ENCODE measurements at places on chromosomes 12 and 14.

GRCh38 chr12:11877869-11878780, 192.6 kb upstream of the BCL2L14 start:
- DNase-seq: no peak

GRCh38 chr12:94122591-94122990, 25.8 kb upstream of the PLXNC1 start:
- no peak for DNase-seq

DNA sequence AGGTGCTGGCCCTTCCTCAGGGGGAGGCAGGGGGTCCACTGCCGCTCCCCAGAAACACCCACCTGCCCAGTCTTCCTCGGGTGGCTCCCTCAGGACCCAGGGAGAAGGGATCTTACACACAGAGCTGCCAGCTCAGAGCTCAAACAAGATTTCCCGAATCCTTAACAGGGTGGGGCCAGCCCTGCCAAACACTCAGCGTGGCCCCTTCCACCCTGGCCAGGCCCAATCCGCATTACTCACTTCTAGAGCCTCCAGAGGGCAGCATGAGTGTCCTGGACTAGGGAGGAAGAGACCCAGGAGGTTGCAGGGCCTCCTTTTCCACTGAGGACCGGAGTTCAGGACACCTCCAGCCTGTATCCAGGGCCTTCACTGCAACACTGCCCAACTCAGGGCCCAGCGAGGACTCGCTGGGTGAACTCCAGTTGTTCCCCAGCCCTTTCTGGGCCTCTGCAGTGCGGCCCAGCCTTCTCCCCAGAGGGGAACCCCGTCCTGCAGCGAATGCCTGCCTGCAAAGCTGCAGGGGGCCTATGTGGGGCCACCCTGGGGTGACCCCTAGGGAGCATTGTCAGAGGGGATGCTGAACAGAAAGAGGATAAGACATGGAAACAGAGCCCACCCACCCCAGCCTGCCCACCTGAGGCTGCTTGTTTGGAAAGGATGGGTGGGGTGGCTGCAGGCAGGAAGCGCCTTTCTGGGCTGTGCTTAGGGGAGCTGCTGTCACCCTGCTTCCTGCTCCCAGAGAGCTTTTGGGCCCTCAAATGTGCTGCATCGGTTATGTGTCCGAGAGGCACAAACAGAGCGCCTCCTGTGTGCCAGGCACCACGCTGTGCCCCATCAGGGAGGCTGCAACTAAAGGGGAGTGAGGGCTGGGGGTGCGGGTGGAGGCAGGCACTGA, 43.8 kb downstream of the CCNK start:
- no peak for DNase-seq

- DNase-seq: no peak
Observed at GRCh38 chr12:122079532-122080081, 1.1 kb downstream of the MLXIP start.

GRCh38 chr14:28412077-28412476, 354.5 kb upstream of the FOXG1 start:
- DNase-seq: no peak

DNA sequence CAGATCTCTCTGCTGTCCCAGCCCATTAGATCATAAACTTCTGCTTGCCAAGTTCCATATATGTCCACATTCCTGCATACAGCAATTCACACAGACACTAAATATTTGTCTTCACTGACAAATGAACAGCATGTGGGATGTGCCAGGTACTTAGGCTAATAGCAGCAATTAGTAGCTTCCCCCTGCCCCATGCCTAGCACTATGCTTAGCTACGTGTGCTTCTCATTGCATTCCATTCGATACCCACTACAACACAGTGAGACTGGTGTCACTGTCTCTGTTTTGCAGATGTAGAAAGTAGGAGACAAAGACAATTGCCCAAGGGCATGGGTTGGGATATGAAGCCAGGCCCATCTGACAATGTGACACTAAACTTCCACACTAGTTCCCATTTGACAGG, 308.4 kb downstream of the BCL11B start:
- no peak for DNase-seq

- DNase-seq: no peak
Observed at GRCh38 chr12:110936367-110937103, 16.2 kb upstream of the MYL2 start.

- DNase-seq: no peak
Observed at GRCh38 chr14:105502446-105503295, 11.6 kb downstream of the TEDC1 start.

DNA sequence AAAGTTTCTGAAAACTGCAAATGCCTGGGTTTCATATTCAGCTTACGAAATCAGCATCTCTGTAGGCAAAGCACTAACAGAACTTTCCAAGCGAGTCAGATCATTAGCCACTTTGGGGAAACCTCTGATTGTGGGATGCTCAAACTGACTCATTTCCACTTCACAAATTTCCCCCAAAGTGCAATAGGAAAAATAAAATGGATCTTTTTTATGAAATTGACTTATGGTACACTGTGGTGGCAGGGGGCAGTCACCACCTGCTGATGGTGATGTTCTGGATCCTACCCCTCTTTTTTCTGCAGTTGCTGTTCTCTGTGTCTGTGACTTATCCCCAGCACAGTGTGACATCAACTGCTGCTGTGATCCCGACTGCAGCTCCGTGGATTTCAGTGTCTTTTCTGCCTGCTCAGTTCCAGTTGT, 5.6 kb downstream of the TCTN1 start:
- no peak for DNase-seq

- no peak for DNase-seq
Observed at GRCh38 chr12:132596016-132596415, 14.4 kb downstream of the LRCOL1 start.

DNA sequence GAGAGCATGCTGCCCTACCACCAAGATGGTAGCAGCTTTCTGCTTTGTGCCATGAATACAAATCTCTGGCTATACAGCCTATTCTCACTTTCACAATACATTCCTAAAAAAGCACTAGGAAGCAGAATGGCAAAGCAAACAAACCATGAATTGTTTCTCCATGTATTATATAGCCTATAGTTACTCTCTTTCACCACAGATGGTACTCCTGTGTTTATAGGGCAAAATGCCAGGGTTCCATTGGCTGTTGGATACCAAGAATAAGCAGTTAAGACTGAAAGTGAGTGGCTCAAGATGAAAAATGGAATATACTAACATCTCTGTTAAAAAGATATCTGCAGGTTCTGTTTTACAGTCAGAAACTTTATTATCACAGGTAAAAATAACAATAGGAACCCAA, 11.1 kb downstream of the ARF3 start:
- DNase-seq: no peak

DNA sequence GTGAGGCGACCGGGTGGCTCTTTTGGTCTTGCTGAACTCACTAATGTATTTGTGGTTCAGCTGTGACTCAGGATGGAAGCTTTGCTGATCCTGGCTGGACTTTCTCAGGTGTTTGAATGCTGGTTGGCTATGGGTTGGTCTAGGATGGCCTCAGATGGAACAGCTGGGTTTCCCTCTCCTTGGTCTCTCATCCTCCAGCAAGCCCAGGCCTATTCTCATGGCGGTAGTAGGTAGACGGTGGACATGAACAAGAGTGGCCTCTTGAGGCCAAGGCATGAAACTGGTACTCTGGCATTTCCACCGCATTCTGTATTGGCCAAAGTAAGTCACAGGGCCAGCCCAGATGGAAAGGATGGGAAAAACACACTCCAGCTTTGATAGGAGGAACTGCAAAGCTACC, 11.8 kb upstream of the POLR3B start:
- DNase-seq: no peak

DNA sequence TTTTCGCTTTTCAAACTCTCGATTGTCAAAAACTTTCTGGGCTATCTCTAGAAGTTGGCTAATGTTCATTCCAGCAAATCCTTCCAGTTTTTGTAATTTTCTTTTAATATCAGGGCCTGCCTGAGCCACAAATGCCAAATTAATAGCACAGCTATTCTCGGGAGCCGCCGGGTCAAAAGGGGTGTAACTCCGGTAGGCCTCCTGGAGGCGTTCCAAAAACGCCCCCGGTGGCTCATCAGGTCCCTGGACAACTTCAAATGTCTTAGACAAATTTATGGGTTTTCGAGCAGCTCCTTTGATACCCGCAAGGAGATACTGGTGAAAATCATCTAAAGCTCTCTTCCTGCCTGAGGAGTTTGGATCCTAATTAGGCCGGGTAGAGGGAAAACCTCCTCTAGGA, 117.9 kb upstream of the PZP start:
- DNase-seq: no peak

DNA sequence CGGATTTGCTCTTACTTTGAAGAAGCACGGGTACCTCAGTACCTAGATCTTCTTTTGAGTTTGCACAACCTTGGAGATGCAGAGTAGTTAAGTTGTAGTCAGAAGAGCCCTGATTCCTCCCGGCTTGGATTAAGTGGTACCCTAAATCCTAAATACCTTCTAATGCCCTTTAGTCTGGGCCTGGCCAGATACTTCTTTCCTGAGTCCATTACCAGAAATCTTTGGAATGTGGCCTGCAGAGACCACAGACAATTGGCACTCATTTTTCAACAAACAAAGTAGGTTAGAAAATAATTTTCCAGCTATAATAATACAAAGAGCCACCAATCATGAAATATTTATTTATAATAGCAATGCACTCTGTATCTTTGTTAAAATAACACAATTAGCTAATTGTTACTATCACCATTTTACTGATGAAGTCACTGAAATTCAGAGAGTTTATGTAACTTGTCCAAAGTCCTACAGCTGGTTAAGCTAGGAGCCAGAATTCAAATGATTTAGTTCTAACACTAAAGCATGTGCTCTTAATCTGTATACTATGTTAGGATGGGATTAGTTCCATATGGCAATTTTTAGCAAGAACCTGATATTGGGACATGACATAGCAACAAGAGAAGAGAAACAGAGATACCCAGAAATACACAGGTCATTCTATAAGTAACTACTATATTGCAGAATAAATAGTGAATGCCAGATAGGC, 132.1 kb upstream of the PDZRN4 start:
- no peak for DNase-seq

- DNase-seq: no peak
Observed at GRCh38 chr12:2215709-2216560, 163.1 kb downstream of the CACNA1C start.

DNA sequence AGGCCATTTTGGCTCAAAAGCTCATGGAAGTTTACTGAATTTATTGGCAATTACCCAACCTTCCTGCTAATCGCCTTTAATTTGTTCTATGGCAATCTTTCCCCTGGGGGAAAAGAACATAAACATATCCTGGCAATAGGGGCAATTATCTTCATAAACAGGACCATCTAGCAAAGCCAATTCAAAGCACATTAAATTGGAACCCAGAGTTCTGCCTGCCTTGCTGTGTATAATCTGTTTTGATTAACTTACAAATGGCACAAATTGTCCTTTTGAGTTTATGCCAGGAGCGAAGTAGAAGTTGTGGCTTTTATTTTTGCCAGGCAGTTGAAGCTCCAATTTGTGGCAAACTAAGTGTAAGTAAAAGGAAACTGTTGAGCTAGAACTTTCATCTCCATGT, 68.6 kb downstream of the C12orf50 start:
- DNase-seq: no peak

GRCh38 chr12:92516277-92516600, 186.6 kb upstream of the PLEKHG7 start:
- DNase-seq: no peak

DNA sequence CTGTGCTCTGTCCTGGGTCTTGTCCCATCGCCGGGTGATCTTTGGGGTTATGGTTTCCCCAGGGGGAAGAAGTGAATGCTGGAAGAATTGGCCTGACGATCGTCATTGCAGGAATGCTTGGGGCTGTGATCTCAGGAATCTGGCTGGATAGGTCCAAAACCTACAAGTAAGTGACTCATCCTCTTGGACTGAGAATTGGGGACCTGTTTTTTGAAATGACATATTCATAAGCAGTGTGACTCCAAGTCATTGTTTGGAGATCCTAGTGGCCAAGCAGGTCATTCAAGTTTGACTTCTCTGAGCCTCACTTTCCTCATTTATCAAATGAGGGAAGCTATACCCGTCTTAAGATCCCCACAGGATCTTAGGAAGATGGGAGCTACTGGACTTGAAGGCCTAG, 25.8 kb downstream of the ERG28 start:
- no peak for DNase-seq

DNA sequence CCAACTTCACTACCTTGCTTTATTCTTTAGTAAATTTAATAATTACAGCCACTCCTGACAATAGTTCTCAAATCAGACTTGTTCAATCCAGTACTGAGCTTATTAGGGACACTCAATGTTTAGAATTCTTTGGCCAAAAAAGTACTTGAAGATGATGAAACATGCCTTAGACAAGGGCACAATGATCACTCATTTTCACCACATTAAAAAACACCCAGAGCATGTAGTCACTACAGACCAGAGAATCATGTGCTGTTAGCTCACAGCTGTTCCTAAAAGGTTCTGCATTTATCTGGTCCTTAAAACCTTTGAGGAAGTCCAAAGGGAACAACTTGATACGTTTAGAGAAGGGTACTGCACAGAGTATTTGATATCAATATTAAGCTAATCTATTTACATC, 98.7 kb downstream of the INSM2 start:
- DNase-seq: no peak
